Adipocyte (in vitro differentiated cells): ENCODE measurements at places on chromosomes 16 and 17.
A peak's percentile ranks its signal among the peaks of the same experiment; 100 is the strongest.

DNA sequence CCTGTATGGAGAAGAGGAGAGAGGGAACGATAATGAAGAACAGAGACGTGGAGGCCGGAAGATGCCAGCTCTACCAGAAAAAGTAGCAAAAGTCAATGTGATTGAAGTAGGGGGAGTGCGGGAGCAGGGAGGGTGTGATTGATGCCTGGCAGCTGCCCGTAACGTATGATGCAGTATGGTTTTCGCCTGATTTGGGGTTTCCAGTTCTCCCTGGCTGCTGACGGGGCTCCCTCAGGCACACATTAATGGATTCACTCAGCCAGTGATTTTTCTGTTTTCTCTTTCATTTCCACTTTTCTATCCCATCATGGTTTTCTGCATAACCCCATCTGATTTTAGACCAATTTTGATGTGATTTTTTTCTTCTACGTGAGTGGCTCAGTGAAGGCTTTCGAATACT is 62.1 kb downstream of the PRKCA start:
- DNase-seq: no peak

DNA sequence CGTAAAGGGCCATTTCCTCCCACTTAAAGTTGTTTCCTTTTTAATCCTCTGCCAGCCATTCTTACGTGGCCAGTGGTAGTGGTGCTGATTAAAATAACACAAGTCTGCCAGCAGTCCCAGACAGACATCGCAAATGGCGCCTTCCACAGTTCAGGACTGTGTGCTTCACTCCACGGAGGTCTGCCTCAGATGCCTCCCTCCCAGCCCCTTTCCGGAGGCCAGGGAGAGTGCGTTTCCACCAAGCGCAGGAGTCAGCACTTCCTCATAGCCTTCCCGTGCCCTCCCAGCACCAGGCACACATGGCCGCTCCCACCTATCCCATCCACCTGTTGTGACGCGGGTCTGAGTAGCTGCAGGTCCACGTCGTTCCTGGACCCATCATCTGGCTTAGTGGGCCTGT is 205.6 kb downstream of the RPTOR start:
- no peak for DNase-seq

- DNase-seq: no peak
These were observed 20.1 kb upstream of the CNOT1 start for GRCh38 chr16:58649707-58650106.

DNA sequence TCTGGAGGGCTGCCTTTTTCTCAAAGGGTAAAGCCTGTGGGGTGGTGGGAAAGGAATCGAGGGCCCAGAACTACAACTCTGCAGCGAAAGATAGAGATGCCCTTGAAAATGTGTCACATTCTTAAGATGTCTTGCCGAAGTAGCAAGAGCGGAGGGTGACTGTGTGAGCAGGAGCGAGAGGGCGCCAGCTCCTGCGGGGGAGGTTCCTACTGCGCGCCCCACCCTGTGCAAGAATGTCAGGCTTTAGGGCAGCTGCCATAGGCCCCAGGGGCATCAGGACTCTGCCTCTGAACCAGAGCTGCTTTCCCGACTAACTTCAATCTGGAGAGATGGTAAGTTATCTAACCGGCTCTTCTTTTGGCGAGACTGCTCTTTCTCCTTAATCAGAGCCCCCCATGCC is 11.8 kb upstream of the ITGAE start:
- no peak for DNase-seq

- DNase-seq: no peak
These were observed 74.4 kb downstream of the RPH3AL start for GRCh38 chr17:278055-278675.

GRCh38 chr16:50751528-50751927 is 9.6 kb downstream of the CYLD start:
- no peak for DNase-seq

DNA sequence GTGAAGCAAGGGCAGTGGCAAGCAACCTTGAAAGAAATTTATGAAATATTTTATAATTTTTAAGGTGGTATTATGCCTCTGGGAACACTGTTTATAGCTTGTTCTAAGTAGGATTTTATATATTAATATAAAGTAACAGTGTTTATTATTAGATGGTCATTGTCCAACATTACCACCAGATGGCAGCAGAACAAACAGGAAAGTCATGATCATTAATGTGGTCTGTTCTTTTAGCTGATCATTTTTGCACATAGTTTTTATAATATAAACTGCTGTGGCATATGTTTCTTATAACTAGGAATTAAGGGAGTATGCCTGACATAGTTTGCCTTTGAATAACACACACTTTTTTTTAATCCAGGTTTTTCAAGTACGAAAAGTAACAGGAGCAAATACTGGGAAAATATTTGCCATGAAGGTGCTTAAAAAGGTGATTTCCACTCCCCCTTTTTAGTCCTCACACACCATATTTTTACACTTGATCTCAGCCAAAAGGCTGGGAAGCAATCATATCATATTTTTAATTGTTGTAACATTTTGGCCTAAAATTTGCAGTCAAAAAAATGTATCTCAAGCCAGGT is 21.4 kb downstream of the RPS6KB1 start:
- peak; percentile 88 for DNase-seq

- peak; percentile 65 for DNase-seq
These were observed 13.4 kb downstream of the BCO1 start for GRCh38 chr16:81251871-81252270.

DNA sequence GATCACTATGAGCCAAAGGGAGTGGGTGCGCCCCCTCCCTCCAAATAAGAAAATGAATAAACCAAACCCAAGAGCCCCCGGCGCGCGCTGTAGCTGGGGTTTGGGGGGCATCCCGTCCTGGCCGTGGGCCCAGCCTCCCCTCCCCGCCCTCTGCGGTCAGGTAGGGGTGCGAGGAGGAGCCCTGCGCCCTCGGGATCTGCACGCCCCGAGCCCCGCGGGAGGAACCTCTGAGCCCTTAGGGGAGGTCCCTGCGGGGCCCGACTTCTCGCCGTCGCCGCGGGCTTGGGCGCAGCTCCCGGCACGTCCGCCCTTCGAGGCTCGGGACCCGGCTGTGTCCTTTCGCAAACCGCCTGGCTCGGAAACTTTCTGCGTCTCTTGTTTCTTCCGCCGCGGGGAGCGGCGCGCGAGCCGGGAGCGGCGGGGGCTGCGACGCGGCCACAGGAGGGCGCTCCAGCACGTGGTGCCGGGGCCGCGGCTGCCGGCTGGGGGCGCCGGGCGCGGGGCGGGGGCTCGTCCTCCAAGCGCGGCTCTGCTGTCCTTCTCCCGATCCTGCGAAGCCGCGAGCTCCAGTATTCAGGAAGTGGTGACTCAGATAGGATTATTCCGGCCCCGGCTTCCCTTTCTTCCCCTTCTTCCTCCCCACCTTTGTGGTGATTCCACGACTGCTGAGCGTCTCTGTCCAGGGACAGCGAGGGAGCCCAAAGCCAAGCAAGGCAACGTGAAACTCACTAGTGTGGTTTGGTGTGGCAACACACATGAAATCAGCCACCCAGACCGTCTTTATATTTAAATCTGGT is 1.6 kb downstream of the PITPNC1 start:
- DNase-seq: peak; percentile 93

DNA sequence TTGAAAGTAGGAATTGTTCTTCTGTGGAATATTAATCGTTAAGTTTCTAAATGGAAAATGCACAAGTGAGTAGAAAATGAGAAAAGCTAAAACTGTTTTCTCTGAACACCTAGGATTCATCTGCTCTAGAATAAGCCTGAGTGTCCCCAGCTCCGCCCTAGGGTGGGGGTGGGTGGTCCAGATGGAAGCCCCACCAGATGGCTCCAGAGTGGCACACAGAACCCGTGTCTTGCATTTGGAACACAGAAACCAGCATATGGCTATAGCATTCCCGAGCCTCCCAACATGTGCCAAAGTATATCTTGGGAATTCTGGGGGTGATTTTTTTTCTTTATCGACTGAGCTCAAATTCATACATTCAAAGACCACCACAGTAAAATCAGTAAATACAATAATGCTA is 517.7 kb upstream of the PSMD7 start:
- no peak for DNase-seq

DNA sequence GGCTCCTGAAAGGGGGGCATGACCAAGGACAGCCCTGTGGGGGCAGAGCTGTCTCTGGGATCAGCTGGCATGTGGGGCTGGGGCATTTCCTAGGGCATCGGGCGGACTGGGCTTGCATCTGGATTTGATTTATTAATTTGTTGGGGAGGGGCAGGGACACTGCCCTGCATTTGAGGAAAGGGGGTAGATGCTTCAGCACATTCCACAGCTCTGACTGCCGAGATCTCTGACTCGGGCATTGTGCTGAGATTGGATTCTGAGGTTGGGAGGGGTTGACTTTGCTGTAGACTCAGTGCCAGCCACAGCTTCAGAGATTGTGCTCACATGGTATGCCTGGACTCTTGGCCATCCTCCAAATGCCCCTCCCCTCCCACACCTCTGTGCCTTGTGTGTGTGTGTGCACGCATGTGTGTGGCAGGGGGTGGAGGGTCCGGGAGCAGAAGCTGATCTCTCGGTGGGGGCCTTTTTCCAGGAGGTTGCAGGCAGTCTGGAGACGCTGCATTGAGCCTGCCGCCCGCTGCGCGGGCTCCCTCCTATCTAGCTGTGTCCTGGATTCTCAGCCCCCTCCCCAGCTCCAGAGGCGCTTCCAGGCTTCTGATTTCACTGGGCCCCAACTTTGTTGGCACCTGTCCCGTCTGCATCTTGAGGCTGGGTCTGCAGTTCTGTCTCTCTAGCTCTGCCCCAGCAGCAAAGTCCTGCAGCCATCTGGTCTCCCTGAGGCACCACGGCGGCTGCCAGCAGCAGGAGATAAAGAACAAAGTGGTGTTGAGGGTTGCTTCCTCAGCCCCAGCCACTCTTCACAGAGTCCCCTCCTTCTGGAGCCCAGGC is 14.9 kb downstream of the IGFBP4 start:
- DNase-seq: peak; percentile 88

GRCh38 chr16:29894352-29894751 is 5.0 kb downstream of the SEZ6L2 start:
- DNase-seq: no peak

DNA sequence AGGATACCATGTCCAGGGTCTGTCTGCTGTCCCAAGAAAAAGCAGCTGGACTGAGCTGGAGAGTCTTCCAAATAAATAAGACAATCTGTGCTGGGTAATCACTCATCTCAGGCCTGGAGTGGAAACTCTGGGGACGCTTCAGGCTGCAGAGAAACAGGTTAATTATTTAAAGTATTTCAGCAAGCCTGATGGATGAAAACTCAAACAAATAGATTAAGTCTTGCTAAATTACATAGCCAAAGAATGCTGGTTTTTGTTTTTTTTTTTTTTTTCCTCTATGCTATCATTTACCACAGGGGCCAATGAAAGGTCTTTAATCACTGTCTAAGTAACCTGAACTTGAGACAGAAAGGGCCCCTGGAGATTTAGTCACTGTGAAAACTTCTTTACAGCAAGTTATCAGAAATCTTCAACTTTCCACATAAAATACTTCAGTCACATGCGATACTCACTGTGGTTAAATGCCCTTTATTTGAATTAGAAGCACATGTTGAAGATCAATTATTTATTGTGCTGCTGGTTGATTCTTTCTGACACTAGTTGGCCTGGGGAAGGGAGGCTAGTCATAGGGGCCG is 31.0 kb upstream of the KCNJ2 start:
- peak; percentile 65 for DNase-seq

- no peak for DNase-seq
These were observed 274.5 kb upstream of the ELAC2 start for GRCh38 chr17:13292291-13292690.

DNA sequence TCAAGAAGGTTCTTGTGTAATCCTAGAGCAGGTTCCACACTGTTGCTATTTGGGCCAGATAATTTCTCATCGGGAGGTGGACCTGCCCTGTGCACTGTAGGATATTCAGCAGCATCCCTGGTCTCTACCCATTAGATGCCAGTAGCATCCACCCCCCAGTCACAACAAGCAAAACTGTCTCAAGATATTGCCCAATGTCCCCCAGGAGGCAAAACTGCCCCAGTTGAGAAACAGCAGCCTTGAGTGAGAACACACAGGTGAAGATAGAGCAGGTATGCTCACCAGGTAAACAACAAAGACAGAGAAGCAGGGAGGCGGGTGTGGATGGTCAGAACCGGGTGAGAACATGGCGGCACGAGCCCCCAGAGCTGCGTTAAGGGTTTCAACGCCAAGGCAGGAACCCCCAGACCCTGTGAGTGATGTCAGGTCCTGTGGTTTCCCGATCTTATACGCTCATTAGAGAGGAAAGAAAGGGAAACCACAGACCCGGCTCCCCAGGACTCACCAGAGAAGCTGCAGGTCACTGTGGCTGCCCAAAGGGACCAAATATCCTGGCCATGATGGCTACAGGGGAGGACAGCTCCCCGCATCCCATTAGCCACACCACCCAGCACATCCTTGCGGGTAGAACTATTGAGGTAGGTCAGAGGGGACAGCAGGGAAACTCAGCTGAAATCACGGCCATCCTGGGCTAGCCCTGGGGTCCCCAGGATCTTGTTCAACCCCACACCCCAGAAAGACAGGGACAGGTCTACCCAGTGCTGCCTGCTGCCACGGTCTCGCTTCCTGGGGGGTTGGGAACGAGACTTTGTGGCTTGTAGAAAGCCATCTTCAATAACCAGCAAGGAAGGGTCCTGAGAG is 21.2 kb downstream of the CDC42EP4 start:
- DNase-seq: no peak

- no peak for DNase-seq
These were observed 26.9 kb downstream of the LDHD start for GRCh38 chr16:75089486-75090202.

- DNase-seq: no peak
These were observed 16.1 kb downstream of the HIC1 start for GRCh38 chr17:2071024-2071385.

DNA sequence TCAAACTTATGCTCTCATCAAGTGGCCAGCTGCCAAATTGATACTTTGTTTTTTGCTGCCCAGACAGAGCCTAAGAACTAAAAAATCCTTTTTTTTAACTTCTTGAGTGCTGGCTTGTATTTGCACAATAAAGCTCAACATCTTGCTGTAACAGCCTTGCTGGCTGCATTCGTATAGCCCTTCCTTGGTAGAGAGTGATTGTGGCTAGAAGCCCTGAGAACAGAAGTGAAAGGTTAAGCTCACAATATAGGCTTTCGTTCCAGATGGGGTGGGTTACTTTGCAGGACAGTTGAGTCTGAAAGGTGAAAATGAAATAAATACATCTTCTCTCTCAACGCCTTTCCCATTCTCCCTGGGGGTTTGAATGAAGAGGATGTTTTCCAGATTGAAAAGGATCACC is 278.8 kb downstream of the HS3ST3B1 start:
- DNase-seq: no peak

- no peak for DNase-seq
These were observed 146.8 kb downstream of the ZFHX3 start for GRCh38 chr16:72901000-72901627.
